ENCODE measurements at places on chromosomes 2 and 18. TPM values are rescaled to one million over a fixed set of nuclear protein-coding genes. Genes with fewer than 3 reads are reported as not detected.
A peak's percentile ranks its signal among the peaks of the same experiment; 100 is the strongest.

GRCh38 chr2:63977904-63978303, 41.3 kb downstream of the VPS54 start:
- DNase-seq: no peak

DNA sequence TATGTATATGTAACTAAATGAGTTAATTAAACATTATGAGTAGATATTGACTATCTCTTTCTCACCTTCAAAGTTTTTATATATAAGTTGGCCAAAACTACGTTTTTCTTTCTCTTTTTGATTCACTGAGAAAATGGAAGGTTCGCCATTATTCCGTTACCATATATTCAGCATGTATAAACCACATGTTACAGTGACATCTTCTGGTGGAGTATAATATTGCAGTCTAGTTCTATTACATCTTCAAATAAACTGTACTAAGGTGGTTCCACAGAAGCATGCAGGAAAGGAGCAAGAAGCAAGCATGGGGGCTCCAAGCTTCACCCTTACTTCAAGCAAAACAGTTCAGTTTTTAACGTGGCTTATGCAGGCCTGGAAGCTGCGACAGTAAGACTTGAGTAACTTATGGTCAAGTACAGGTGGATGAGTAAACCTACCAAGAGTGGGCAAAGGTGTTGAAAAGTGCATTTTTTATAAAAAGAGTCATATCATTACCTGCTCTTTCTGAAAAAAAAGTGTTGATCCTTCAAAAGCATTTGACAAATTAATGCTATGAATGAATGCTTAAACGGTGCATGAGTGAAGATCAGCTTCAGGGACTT, 129.8 kb upstream of the RAB6C start:
- peak; percentile 77 for DNase-seq

The TFPI gene
- total RNA-seq: 44.5 TPM

GRCh38 chr2:226738821-226739544, 60.6 kb downstream of the IRS1 start:
- no peak for DNase-seq

Measured in skin of body (tissue), 3 donors.